Cortex of kidney (tissue), 1 donor: ENCODE measurements at places on chromosomes 5 and 9.

- DNase-seq, result no peak
Observed at GRCh38 chr9:5470122-5470521, 19.8 kb downstream of the CD274 start.

- DNase-seq, result no peak
Observed at GRCh38 chr5:103260951-103261350, 2.4 kb downstream of the MACIR start.

DNA sequence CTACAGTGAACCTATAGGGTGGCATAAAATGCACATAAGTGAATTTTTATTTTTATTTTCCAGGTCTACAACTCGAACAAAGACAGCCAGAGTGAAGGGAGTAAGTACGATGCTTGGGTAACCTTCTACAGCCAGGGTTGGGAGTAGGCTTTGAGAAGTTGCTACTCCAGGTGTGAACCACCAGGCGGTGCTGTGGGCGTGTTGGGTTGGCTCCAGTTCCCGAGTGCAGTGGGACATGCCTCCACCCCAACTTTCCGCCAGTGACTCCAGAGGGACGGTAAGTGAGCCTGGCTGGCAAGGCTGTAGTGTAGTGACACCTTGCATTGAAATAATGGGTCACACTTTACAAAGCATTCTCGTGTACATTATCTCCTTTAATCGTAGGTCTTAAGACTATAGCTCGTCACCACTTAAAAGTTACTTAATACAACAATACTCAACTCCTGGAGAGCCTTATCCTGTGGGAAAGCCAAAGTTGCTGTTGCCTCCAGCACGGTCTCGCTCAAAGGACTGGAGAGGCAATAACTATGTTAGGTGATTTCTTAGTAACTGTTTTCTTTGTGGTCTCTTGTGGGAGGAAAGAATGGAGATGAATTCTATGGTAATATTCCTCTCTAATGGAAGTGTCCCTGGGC, 244.0 kb downstream of the ARHGAP26 start:
- DNase-seq, result no peak

- DNase-seq, result no peak
Observed at GRCh38 chr9:120696551-120697230, 17.6 kb downstream of the MEGF9 start.

DNA sequence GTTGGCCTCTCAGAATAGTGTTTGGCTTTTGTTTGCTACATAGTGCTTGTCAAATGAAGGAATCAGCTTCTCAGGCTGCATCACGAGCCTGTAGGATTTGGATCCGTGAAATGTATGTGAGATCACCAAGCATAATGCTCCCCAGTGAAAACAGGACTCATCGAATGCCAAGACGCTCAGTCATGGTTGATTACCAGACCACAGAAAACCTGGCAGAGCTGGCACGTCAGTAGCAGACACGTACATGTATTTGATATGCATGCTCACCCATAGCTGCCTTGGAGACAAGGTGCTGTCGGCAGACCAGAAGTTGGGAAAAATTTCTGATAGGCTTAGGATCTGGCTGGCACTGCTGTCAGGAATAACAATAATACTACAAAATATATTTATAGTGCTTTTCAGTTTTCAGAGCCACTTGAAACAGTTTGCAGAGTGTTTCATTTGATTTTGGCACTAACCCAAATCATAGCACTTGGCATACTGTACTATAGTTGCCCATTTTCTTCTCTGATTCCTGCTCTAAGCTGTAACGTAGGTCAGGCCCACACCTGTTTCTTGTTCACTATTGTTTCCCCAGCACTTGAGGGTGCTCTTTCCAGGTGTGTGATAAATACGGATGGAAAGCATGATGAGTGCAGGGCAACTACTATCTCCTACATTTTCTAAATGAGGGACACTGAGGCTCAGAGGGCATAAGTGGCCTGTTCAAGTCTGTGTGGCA, 226.1 kb downstream of the NR3C1 start:
- no peak for DNase-seq

- DNase-seq, result no peak
Observed at GRCh38 chr5:31485376-31486207, 46.3 kb downstream of the DROSHA start.

- no peak for DNase-seq
Observed at GRCh38 chr5:6468104-6468503, 19.4 kb downstream of the UBE2QL1 start.

DNA sequence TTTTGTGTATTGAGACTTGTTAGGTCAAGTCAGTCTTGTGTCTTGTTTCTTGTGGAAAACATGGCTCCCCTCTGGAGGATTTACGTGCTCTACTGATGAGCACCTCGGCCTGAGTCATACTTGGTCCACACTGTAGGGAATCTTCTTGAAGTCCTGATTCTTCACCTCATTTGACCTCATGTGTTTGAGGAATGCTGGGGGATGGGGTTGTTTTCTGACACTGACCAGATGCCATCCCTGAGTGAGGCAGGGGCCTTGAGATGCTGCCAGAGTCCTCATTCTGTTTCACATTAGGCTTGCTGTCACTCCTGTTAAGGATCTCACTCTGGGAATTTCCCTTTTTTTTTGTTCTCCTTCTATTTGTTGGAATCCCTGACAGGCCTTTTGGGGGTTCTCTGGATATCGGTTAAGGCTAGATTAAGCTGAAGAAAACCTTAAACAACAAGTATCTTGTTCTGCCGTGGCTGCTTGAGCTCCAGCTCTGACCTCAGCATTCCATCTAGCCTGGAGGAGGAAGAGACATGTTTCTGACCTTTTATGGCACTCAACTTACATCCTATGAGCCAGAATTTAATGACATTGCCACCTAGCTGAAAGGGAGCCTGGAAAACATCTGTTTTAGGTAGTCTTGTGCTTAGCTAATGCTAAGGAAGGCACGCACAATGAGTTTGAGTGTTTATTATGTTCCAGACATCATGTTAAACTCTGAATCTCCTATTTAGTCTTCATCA, 20.6 kb downstream of the TCOF1 start:
- no peak for DNase-seq

- no peak for DNase-seq
Observed at GRCh38 chr9:110069326-110070248, 138.4 kb downstream of the C9orf152 start.

DNA sequence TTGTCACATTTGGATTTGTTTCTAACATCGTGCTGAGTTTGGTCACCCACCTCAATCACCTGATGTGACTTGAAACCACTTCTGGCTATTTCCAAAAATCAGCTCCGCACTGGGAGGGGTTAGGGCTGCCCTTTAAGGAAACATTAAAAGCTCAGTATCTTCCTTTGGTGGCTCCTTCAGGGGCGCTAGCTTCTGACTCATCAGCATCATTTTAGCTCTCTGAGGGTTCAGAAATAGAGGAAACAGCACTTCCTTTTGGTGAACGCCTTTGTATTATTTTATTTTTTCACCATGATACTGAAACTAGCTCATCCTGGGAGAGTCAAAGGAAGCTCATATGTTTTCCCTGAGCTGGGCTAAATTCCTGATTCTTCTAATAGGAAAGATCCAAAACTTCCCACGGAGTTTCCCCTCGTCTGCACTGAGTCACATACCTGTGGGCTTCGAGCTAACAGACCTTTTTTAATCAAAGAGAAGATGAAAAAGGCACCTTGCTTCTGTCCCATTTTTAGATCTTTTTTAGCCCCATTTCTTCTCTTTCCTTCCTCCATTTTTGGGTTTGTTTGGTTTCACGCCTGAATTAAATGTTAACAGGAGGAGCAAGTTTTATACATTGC, 48.2 kb downstream of the ROPN1L start:
- no peak for DNase-seq

DNA sequence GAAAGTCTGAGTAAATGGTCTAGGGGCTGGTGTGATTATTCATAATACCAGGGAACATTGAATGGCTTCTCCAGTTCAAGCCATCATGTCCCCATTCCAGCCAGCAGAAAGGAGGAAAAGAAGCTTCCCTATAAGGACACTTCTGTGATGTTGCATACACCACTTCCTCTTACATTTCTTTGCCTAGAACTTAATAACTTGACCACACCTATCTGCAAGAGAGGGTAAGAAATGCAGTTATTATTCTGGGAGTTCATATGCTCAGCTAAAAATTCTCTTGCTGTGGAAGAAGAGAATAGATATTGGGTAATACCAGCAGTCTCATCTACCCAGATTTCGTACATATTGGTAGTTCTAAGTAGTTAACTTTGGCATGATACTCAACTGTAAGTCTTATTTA, 166.1 kb downstream of the SLC28A3 start:
- no peak for DNase-seq

DNA sequence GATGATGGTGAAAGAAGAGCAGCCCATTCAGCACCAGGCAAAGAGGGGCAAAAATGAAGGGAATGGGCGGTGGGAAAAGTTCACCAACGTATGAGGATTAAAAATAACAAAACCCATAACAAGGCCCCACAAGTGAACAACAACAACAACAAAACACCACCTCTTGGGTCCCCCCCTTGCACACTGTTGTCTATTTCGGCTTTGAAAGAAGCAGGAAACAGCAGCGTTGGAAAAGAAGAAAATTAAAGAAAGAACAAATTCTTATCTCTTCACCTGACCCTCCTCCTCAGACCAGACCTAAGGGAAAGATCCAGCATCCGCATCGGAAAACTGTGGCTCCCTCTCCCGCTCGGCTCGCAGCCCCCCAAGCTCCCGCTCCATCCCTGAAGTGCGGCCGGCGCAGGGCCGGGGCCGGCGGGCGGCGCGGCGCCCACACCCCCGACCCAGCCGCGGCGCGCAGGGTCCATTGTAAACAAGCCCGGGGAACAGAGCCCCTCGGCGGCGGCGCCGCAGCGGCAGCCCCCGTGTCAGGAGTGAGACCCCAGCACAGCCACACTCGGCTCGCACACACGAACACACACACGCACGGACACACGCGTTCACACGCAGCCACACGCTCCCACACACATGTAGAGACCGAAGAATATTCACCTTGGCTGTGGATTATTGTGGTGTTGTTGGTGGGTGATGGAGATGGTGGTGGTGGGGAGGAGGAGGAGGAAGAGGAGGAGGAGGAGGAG, 535 bp downstream of the RFX3 start:
- DNase-seq, result no peak

DNA sequence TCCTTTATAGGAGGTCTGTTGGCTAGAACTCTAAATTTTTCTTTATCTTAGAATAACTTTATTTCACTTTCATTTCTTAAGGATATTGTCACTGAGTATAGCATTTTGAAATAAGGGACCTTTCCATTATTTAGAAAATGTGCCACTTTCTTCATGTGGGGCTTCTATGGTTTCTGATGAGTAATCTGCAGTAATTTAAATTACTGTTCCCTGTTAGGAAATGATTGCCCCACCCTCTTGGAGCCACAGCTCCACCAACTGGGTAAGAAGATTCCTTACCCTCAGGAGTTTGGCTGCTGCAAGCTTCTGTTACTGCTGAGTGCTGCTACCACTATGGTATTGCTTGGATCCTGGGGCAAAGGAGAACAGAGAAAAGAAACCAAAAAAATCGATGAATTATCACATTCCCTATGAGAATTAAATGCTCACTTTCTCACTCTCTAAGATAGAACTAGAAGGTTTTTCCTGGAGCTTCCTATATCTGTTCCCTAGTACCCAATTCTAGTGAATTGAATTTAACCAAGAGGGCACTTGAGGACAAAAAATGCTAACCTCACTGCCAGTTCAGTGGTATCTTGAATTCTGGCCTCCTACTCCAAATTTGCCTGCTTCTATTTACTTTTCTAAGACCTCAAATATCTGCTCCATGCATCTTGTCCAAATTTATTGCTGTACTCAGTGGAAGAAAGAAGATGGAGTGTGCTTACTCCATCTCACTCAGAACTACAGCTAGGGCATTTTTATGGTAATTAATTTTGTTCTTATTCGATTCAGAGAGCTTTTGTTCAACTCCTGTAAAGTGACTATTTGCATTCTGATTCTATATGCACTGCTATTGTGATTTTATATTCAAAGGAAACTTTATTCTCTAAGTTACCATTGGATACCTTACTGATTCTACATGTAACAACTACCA, 2111.3 kb downstream of the MAT2B start:
- DNase-seq, result no peak
